ENCODE measurements at places on chromosomes 13 and 19.

DNA sequence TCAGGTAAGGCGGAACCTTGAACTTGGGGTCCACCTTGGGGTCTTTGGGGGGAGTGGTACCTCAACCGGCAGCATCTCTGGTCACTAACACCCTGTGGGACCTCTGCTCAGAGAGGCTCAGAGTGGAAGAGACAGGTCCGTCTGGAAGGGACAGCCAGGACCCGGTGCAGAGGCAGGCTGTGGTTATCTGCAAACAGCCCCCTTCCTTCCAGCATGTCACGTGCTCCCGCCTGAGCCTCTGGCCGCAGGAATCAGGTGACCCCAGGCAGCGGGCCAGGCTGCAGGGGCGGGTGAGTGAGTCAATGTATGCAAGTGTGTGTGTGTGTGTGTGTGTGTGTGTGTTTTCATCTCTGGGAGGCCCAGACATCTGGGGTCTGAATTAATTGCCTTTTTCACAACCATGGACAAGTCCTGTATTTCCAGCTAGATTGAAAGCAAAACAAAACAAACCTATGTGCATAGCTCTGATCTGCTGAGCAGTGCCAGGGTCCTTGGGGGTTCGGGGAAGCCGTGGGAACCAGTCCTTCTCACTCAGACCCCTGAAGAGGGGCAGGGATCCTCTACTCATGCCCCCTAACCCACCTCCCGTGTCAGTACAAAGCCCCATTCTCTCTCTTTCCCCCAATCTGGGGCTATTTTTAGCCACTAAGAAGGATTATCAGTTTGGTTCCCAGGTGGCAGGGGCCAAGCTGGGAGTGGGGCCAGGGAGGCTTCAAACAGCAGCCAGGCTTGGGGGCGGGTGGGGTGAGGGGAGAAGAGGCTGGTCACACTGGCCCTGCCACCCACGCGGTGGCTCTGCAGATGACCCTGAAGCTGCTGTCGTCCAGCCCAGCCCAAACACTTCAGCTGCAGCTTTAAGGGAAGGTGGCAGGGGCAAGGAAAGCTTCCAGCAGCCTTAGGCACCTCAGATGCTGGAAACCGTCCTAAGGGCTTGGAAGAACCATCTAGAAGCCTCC, 31.4 kb downstream of the CERS4 start:
- DNase-seq: no peak

DNA sequence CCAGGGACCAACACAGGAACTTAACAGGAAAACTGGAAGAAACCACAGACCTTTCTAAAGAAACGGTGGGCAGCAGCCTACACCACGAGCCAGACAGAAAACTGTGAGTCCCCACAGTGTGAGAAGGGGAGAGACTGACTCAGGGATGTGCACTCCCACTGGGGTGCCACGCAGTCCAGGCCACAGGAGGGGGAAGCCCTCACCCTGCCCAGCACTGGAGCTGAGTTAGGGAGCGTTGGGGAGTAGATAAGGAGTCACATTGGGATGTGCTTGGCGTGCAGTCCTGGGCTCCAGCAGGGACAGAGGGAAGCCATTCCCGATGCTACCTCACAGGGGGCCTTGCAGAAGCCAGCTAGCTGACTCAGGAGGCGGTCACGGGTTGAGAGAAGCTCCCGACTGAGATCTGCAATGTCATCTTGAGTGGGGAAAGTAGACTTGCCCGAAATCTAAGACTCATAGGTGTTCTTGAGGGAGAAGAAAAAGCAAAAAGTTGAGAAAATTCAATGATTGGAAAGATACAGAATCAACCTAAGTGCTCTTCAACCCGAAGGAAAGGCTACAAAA, 17.3 kb downstream of the SIGLEC8 start:
- no peak for DNase-seq

DNA sequence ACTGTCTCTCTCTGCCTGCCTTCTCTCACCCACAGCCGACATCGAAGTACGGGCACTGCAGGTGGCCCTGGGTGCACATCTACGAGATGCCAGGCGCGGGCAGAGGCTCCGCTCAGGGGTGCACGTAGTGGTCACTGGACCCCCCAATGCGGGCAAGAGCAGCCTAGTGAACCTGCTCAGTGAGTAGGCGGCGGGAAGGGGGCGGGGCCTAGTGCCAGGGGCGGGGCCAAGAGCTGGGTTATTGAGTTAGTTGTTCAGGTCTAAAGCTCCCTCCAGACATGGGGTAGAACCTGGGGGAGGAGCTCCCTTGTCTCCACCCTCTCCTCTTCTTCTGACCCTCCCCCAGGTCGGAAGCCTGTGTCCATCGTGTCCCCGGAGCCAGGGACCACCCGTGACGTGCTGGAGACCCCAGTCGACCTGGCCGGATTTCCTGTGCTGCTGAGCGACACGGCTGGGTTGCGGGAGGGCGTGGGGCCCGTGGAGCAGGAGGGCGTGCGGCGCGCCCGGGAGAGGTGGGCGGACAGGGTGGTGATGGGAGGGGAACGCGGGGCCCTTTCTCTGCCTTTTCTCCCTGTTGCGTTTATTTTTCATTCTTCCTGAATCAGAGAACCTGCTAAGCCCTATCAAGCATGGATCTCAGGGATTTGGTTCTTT, 1.9 kb downstream of the GTPBP3 start:
- no peak for DNase-seq

DNA sequence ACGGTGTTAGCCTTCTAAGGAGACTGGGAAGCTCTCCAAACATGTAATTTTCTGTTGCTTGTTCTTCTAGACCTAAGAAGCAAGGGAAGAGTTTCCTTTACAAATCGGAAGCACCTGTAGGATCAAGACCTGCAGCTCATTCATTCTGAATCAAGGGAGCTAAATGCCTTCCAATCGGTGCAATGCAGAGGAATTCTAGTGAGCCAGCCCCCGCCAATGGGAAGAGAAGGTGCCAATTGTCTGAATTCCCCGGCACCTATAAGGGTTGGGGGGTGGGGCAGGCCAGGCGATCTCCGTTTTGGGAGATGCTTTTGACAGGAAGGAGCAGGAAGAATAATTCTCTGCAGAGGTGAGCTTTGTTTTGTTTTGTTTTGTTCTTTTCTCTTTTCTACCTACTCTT, 7.1 kb upstream of the NLRP13 start:
- DNase-seq: no peak

GRCh38 chr19:7505682-7506384, 10.1 kb upstream of the ZNF358 start:
- peak; percentile 61 for DNase-seq

- DNase-seq: no peak
Observed at GRCh38 chr13:106183410-106184065, 351.9 kb downstream of the EFNB2 start.

- DNase-seq: no peak
Observed at GRCh38 chr13:62512194-62513141, 1096.8 kb upstream of the PCDH20 start.

GRCh38 chr13:89565476-89566100, 1781.9 kb upstream of the MIR17HG start:
- no peak for DNase-seq

- DNase-seq: no peak
Observed at GRCh38 chr13:85013006-85013405, 786.2 kb downstream of the SLITRK6 start.

- no peak for DNase-seq
Observed at GRCh38 chr13:59671881-59672280, 491.8 kb downstream of the DIAPH3 start.

GRCh38 chr19:40144151-40144550, 47.1 kb upstream of the MAP3K10 start:
- no peak for DNase-seq
